ENCODE measurements at places on chromosomes 1 and 21. TPM values are rescaled to one million over a fixed set of nuclear protein-coding genes. Genes with fewer than 3 reads are reported as not detected.

- no peak overlapping the region for H3K27ac ChIP-seq
- H3K4me3 ChIP-seq = no peak overlapping the region
- DNase-seq = no peak
These were observed 8.5 kb downstream of the CFAP410 start for GRCh38 chr21:44330698-44331097.

DNA sequence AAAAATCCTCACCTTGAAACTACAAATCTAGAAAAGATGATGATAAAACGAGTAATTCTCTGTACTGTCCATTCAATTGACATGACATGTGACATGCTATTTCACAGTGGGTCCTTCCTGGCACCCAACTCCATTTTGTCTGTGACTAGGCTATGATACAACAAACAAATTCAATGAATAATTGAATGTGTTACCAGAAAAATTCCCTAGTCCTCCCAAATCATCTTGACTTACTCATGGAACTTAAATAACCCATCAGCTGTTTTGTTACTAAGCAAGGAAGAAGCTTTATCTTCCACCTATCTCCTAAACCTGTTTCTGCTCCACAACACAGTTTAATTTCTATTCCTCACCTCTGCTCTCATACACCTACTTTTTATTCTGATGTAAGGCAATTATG lies 30.4 kb downstream of the B3GALNT2 start:
- peak; percentile 38 for DNase-seq
- no peaks in the 10 kb centered on the region for H3K27me3 ChIP-seq
- H3K36me3 ChIP-seq = peaks cover 10% of the 10 kb centered on the region
- no peak overlapping the region for H3K27ac ChIP-seq
- peaks cover 10% of the 10 kb centered on the region for H3K4me1 ChIP-seq
- H3K4me3 ChIP-seq = no peak overlapping the region

DNA sequence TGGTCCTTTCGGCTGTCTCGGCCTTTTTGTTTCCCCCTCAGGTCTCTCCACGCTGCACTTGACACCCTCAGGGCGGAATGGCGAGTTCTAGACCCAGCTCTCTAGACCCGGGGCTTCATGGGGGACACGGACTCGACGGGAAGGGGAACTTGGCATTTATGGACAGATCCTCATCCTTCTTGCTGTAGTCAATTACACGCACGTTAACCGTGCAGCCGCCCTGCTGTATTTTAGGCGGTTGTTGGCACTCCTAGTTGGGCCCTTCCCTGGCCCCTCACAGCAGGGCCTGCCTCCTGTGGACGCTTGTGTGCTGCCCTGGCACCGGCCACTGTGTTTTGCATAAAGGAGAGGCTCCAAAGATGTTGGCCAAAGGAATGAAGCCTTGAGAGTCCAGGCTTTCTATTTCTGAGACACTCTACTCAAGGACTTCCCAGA lies 558 bp upstream of the BTG3 start:
- no peaks in the 10 kb centered on the region for H3K27me3 ChIP-seq
- H3K4me1 ChIP-seq = peaks cover 8% of the 10 kb centered on the region
- no peaks in the 10 kb centered on the region for H3K36me3 ChIP-seq
- peak overlapping the region; percentile 4 for H3K27ac ChIP-seq

DNA sequence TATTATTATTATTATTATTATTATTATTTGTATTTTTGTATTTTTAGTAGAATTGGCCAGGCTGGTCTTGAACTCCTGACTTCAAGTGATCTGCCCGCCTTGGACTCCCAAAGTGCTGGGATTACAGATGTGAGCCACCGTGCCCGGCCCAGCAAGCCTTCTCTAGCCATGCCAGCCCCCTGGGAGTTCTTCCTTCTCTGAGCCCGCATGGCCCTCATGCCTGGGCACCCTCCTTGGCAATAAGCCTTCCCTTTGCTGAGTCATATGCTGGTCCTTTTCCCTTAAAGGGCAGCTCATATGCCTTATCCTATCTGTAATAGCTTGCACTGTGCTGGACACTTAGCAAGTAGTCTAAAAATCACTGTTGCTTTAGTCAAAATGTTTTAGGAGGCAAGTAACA lies 8.5 kb upstream of the NBL1 start:
- no peaks in the 10 kb centered on the region for H3K36me3 ChIP-seq
- DNase-seq = peak; percentile 47
- no peak overlapping the region for H3K4me3 ChIP-seq
- H3K4me1 ChIP-seq = no peaks in the 10 kb centered on the region
- no peaks in the 10 kb centered on the region for H3K27me3 ChIP-seq

GRCh38 chr1:232192781-232193450 lies 437.0 kb downstream of the SIPA1L2 start:
- no peak overlapping the region for H3K27ac ChIP-seq
- H3K4me1 ChIP-seq = no peaks in the 10 kb centered on the region
- H3K4me3 ChIP-seq = no peak overlapping the region
- no peaks in the 10 kb centered on the region for H3K27me3 ChIP-seq

DNA sequence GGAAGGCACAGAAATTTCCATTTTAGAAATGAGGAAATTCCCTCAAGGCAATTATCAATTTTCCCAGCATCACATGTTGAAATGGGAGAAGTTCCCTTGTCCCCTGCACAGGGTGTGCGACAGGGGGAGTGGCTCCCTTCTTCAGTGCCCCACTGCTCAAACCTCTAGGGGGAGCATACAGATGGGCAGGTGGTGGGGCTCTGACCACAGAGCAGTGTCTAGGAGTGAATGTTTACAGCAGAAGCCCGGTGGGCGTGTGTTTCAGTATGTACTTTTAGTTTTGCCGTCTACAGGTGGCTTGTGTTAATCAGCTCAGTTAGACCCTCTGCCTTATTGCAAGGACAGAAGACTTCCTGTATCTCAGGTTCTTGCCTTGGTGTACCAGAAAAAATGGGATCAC lies 493.7 kb upstream of the PLXNA2 start:
- H3K4me1 ChIP-seq = no peaks in the 10 kb centered on the region
- H3K36me3 ChIP-seq = no peaks in the 10 kb centered on the region
- H3K27me3 ChIP-seq = no peaks in the 10 kb centered on the region
- no peak overlapping the region for H3K4me3 ChIP-seq

DNA sequence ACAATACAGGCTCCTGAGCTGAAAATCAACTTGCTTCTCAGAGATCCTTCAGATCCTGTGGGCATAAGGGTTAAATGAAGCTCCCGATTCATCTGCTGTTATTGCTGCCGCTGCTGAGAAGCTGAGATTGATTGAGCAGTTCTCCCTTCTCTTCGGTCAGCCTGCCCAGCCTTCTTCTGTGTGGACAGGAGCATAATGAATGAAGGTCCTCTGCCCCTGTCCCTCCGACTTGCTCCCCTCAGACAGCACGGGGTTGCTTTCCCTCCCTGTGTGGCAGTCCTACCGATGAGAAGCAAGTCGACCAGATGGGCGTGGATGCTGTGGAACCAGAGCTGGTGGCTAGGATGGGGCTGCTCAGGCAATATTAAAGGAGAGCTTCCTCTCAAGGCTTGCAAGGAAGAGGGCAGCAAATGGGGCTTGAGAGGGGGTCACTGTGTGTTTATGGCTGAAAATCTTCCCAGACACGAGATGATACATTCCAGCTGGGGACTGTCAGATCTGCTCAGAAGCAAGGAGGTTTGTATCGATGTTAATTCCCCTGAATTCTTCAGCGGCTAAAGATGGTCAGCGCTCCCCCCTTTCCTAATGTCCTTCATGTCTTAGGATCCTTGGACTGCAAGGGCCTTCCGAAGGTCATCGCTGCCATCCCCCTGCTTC lies 63.9 kb upstream of the GOLT1A start:
- no peak overlapping the region for H3K4me3 ChIP-seq
- no peak for DNase-seq
- H3K27me3 ChIP-seq = no peaks in the 10 kb centered on the region

DNA sequence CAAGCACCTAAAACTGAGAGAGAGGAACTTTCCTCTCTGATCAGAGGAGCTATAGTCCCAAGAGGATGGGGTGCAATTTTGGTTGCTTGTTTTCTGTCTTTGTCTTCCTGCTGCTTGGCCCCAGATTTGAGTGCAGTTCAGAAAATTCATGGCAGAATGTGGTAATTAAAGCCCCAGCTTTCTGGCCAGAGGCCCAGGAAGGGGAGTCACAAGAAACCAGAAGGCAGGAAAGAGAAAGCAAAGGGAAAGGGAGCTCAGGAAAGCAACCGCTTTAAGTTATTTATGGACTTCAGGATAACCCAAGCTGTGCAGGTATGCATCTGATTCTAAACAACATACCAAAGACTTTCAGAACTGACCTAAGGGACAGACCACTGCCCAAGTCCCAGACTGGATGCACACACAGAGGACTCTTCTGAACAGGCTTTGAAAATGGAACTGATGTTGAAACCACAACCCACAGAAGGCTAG lies 88.8 kb downstream of the ST3GAL3 start:
- peaks cover 9% of the 10 kb centered on the region for H3K36me3 ChIP-seq
- peak; percentile 56 for DNase-seq
- no peaks in the 10 kb centered on the region for H3K27me3 ChIP-seq
- peaks cover 18% of the 10 kb centered on the region for H3K4me1 ChIP-seq

GRCh38 chr1:4416189-4416588 lies 238.2 kb upstream of the AJAP1 start:
- no peaks in the 10 kb centered on the region for H3K36me3 ChIP-seq
- H3K27ac ChIP-seq = no peak overlapping the region
- no peak for DNase-seq
- H3K27me3 ChIP-seq = no peaks in the 10 kb centered on the region
- H3K4me3 ChIP-seq = no peak overlapping the region

DNA sequence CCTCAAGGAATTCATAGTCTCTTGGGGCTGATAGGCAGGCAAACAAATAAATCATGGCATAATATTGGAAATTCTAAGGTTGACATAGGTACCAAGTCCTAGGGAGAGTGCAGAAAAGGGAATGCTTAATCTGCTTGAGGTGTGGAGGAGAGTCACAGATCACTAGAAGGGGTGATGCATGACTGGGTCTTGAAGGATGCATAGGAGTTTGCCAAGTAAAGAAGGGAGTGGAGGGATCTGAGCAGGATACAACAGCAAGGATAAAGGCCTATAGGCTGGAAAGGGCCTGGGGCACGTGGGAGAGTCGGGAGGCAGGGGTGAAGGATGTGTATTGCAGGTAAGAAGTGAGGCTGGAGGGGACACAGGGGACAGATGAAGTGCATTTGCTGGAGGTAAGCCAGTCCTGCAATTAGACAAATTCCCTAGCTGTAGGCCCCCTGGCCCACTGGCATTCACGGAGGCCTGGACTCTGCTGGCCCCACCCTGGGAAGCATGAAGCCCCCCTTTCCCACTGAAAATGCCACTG lies 15.9 kb downstream of the IGSF21 start:
- H3K4me1 ChIP-seq = no peaks in the 10 kb centered on the region
- no peak overlapping the region for H3K4me3 ChIP-seq
- no peaks in the 10 kb centered on the region for H3K27me3 ChIP-seq

DNA sequence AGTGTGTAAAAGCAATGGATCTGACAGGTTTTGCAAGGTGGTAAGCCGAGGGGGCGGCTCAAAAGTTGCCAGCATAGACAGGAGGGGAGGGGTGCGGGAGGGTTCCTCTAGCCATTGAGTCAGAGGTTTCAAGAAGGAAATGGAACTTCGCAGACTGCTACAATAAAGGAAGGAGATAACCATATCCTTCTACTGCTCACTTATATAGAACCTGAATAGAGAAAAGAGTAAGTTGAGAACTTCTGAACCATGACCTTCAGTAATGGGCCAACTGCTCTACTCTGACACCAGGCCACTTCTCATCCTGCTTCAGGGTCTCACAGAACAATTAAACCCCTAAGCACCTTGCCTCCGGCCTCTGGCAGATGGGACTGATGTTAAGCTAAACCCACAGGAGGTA lies 26.3 kb upstream of the BCAR3 start:
- H3K27ac ChIP-seq = no peak overlapping the region
- no peaks in the 10 kb centered on the region for H3K27me3 ChIP-seq
- no peak overlapping the region for H3K4me3 ChIP-seq
- no peaks in the 10 kb centered on the region for H3K36me3 ChIP-seq

- DNase-seq = peak; percentile 37
- H3K27ac ChIP-seq = peak overlapping the region; percentile 93
- H3K4me3 ChIP-seq = peak overlapping the region; percentile 7
- H3K27me3 ChIP-seq = no peaks in the 10 kb centered on the region
- H3K36me3 ChIP-seq = 0 out of 2 replicates have a peak, but pooled peaks cover 2% of the 10 kb centered on the region
These were observed 74.3 kb downstream of the MPZL1 start for GRCh38 chr1:167795810-167796740.

GRCh38 chr1:229225331-229225782 lies 45.6 kb upstream of the RAB4A start:
- DNase-seq = no peak
- peaks cover 12% of the 10 kb centered on the region for H3K4me1 ChIP-seq
- H3K27me3 ChIP-seq = peaks cover 22% of the 10 kb centered on the region
- H3K4me3 ChIP-seq = no peak overlapping the region

- H3K36me3 ChIP-seq = no peaks in the 10 kb centered on the region
- no peak overlapping the region for H3K4me3 ChIP-seq
These were observed 30.3 kb upstream of the PPP2R5A start for GRCh38 chr1:212254853-212255363.

GRCh38 chr21:21921410-21922232 lies 923.4 kb downstream of the NCAM2 start:
- peak; percentile 49 for DNase-seq
- no peaks in the 10 kb centered on the region for H3K27me3 ChIP-seq
- H3K4me3 ChIP-seq = no peak overlapping the region
- no peaks in the 10 kb centered on the region for H3K36me3 ChIP-seq

GRCh38 chr1:54310439-54311328 lies 95.5 kb downstream of the SSBP3 start:
- H3K36me3 ChIP-seq = no peaks in the 10 kb centered on the region
- H3K27ac ChIP-seq = 0 out of 2 replicates have a peak overlapping the region, but pooled peaks have one; percentile 52
- peaks cover 22% of the 10 kb centered on the region for H3K4me1 ChIP-seq
- peak; percentile 39 for DNase-seq
- no peak overlapping the region for H3K4me3 ChIP-seq

DNA sequence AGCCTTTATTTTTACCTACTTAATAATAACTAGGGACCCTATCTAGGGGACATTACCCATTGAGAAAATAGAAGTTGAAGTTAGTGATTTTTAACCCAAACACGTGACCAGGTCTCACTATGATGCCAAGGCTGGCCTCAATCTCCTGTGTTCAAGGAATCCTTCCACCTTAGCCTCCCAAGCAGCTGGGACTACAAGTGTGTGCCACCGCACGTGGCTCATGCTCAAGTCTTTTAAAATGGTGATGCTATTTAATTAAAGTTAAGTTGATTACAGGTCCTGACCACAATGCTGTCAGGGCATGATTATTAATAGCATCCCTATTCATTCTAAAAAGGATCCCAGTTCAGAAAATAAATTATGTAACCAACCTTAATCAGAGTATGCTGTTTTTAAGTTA lies 25.0 kb downstream of the FUBP1 start:
- H3K27ac ChIP-seq = no peak overlapping the region
- H3K4me1 ChIP-seq = peaks cover 12% of the 10 kb centered on the region
- no peak overlapping the region for H3K4me3 ChIP-seq
- H3K36me3 ChIP-seq = peaks cover 92% of the 10 kb centered on the region
- no peaks in the 10 kb centered on the region for H3K27me3 ChIP-seq

The KRTAP13-2 gene
- not detected for total RNA-seq

The LIN28A gene
- not detected for total RNA-seq

The SMAP2 gene
- total RNA-seq = 15.6 TPM

The TTC39A gene
- total RNA-seq = not detected

The KIFAP3 gene
- total RNA-seq = 23.4 TPM

The MIXL1 gene
- not detected for total RNA-seq

Measured in GM23248 (cell line).